Activated naive CD8-positive, alpha-beta T cell treated with anti-CD3 and anti-CD28 coated beads for 36 hours (primary cell): ENCODE measurements at places on chromosomes 7 and 10.

- no peaks in the 10 kb centered on the region for H3K4me1 ChIP-seq
- no peak for DNase-seq
- no peak overlapping the region for H3K27ac ChIP-seq
- H3K4me3 ChIP-seq = no peak overlapping the region
- H3K27me3 ChIP-seq = no peaks in the 10 kb centered on the region
- H3K36me3 ChIP-seq = no peaks in the 10 kb centered on the region
Measured at GRCh38 chr10:98963608-98964007, 272.0 kb downstream of the HPSE2 start.

DNA sequence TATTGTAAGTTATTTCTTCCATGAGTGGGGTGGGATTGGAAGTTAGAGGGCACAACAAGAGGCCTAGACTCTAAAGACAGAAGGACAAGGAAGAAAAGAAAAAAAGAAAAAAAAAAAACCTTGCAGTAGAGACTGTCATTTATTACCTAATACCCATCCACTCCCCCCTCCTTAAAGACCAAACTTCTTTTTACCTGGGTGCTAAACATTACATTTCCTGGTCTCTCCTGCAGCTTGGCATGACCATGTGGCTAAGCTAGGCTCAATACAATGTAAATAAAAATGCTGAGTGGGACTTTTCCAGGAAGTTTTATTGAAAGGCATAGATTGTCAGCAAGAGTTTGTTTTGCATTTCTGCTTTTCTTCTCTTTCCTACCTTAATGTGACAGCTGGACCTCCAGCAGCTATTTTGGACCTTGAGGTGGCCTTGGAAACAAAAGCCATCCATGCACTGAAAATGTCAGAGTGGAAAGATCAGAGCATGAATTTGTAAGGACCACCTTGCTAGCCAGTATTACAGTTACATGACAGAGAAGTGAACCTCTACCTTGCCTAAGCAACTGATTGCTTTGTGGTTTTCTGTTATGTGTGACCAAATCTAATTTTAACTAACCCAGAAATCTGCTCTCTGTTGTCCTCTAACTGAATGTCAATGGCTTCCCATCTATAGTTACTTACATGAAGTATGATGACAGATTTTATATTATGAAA is 81.3 kb upstream of the SFMBT2 start:
- no peak for DNase-seq
- H3K36me3 ChIP-seq = no peaks in the 10 kb centered on the region
- no peaks in the 10 kb centered on the region for H3K27me3 ChIP-seq
- H3K4me1 ChIP-seq = peaks cover 30% of the 10 kb centered on the region

- no peak for DNase-seq
- no peak overlapping the region for H3K27ac ChIP-seq
Measured at GRCh38 chr7:84684836-84685480, 490.4 kb upstream of the SEMA3A start.

GRCh38 chr10:24642921-24643678 is 80.6 kb downstream of the ARHGAP21 start:
- no peaks in the 10 kb centered on the region for H3K36me3 ChIP-seq
- peaks cover 4% of the 10 kb centered on the region for H3K4me1 ChIP-seq
- no peaks in the 10 kb centered on the region for H3K27me3 ChIP-seq
- DNase-seq = no peak
